ENCODE measurements at places on chromosomes 7 and 10.

- DNase-seq: no peak
These were observed 52.4 kb downstream of the CASD1 start for GRCh38 chr7:94561841-94562514.

- DNase-seq: no peak
These were observed 13.4 kb downstream of the CNTNAP2 start for GRCh38 chr7:146129997-146130396.

GRCh38 chr7:117666031-117666430 is 186.2 kb downstream of the CFTR start:
- DNase-seq: no peak

DNA sequence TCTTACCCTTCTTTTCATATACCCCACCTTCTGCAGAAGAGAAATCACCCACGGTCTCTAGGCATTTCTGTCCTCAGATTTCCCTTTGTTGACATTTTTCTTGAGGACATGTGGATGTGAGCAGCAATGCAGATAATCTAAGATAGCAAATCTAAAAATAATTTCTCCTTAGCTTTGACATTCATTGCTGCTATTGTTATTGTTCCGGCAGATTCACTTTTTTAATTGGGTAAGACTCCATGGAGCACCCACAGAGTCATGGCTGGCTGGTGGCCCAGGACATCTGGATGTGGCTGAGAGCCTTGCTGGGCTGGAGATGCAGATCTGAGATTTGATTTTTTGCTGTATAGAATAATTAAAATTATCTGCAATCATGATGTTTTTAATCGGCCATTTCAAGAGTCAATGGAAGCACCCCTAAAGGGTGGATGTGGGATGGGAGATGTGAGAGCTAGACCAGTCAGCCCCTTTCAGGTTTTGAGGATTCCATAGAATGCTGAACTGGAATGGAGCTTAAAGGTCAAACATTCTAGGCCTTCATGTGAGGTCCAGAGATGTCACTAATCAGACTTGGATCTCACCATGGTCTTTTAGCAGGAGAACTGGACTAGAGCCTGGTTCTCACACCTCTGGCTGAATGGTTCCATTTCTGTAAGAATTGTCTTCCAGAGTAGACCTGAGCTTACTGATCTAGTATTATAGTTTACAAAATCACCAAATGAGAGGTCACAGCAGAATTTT is 37.5 kb downstream of the TAS2R41 start:
- no peak for DNase-seq

DNA sequence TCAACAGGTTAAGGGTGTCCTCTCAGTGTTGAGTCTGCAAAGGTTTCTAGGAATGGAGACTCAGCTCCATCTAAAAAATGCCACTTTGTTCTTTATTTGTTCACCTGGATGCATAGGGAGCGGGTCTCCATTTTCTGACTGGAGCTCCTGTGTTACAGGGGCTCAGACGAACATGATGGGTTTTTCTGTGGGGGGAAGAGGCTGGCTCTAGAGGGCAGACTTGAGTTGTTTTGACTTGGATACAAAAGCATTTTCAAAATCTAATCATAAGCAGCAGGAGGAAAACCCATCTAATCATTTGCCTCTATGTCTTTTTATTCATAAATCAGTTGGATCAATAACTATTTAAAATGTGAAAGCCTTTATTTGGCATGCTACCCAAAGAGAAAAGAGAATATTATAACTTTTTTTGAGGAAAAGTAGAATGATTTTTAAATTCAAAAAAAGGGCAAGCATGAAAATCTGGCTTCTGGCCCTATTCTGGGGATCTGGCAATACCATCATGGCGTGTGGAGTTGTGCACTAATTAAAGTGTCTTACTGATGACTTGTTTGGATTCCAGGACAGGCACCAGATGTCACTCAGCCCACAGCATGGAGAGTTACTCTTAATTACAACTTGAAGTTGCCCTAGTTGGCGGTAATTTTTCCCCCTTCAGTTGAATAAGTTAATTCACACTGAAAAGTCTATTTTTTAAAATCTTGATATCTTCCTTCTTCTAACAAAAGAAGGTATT is 594.9 kb downstream of the REEP3 start:
- DNase-seq: no peak

DNA sequence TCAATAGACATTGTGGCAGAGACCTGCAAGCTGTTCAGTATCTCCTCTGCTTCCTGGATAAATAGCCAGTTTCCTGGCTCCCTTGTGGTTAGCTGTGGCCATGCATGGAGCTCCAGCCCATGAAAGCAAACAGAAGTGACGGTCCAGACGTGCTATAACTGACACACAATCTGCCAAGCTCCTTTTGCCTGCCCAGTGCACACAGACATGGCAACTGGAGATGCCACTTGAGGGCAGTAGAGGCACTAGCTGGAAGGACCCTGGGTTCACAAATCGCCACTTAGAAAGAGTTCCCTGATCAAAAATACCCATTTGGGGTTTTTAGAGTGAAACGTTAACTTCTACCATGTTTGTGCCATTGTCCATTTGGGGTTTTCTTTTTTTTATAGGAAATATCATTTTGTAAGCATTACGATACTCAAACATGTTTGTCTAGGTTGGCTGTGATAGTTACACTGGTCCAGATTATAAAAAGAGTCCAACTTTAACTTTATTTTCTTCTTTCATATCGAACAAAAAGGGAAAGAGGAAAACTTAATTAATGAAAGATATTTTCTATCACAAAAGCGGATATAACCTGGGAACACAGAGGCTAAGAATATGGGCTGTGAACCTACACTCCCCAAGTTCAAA is 31.3 kb downstream of the KIN start:
- no peak for DNase-seq

DNA sequence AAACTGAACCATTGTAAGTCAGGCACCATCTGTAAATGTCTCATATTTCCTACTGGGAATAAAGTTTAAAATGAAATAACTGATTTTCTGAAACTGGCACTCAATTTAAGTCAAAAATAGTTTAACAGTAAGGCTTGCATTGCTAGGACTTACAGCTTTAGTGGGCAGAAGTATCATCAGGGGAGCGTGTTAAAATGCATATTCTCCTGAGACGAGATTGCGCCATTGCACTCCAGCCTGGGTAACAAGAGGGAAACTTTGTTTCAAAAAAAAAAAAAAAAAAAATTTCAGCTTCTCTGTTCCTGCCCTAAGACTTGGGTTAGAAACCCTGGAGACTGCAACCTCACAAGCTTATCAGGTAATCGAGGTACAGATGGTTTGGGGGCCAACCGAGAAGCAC is 65.4 kb downstream of the UBE3C start:
- no peak for DNase-seq

GRCh38 chr10:3119796-3120459 is 52.6 kb downstream of the PFKP start:
- no peak for DNase-seq

- peak; percentile 8 for DNase-seq
These were observed at the start of gene INSYN2A for GRCh38 chr10:127196282-127197153. Gene INSYN2A (minus strand): TSS chr10:127196591. CDS start chr10:127176395, 20,196 bp downstream.

DNA sequence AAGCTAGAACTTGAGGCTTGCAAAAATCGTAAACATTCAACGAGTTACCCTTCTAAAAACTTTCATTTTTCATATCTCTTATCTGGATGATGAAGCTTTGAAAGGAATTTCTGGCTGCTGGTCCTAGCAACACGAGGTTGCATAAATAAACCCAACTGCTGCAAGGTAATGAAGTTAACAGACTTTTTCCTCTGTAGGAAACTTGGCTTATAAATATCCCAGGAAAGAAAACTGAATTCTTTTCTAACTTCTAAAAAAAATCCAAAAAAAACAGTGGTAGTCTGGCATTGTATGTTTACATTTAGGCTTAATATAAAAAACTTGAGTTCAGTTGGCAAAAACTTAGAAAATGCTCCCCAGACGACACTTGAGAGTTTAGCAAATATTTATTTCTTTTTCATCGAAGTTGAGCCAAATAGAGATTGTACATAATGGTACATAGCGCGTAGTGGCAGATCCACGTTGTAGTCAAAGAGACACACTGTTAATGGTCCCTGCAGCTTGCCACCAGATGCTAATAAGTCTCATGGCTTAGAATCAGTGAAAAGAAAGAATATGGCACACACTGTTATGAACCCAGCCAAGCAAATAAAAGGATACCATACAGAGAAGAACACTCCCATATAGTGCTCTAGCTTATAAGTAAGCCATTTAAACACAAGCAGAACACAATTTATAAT is 200.3 kb upstream of the PCLO start:
- no peak for DNase-seq

DNA sequence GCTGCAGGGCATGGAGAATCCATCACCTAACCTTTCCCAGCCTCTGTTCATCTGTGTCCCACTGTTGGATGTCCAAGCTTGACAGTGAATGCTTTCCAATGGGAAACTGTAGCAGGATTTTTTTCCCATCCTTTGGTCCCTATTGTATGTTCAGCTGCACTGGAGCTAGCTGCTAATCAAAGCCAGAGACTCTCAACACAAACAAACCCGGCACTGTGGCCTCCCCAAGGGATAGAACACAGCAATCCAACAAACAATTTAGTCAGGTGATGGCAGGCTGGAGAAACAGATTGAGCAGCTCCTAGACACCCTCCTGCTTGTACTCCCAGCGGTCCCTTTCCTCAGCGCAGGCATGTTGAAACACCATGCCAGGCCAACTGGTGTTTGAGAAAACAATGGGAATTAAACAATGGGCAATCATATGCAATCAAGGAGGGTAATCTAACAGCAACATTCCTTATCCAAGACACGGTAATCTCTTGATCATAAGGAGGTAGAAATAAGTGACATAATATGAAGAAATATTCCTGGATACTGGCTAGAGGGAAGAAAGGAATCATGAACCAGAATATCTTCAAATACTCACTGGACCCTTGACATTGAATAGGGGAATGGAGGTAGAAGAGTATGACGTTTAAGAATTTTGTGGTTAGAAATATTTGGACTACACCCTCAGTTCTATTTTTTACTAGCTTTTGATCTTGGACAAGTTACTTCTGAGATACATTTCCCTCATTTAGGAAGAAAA is 15.0 kb downstream of the PTN start:
- no peak for DNase-seq

- DNase-seq: peak; percentile 42
These were observed 9.5 kb upstream of the KAZALD1 start for GRCh38 chr10:101052285-101052684.

DNA sequence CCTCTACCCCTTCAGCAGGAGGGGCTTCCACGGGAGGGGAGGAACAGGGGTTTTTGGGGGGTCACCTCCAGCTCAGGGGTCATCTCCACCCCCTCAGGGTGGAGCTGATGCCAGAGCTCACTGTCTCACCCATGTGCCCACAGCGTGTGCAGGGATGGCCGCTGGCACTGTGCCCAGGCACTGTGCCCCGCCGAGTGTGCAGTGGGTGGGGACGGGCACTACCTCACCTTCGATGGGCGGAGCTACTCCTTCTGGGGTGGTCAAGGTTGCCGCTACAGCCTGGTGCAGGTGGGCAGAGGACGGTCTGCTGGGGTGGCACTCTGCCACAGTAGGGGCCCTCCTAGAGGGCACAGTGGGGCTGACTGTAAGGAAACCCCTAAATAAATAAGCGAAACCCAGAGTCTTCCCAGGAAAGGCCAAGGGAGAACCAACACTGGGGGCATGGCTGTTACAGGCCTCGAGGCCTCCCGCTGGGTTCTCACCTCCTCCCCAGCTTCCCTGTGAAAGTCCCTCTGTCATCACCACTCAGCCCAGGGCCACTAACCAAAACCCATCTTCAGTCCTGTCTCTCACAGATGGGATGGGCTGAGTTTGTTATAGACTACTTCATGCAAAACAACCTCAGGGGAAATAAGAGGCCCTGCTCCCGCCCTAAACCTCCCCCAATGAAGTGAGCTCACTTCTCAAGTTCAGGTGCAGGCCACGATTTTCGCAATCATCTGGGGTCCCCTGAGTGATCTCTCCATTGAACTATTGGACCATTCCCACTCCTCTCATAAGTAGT is 7.4 kb upstream of the ZNF467 start:
- DNase-seq: no peak

- DNase-seq: peak; percentile 54
These were observed 212.4 kb downstream of the CCSER2 start for GRCh38 chr10:84540617-84541288.

GRCh38 chr10:129766611-129767550 is 197.2 kb downstream of the EBF3 start:
- no peak for DNase-seq

DNA sequence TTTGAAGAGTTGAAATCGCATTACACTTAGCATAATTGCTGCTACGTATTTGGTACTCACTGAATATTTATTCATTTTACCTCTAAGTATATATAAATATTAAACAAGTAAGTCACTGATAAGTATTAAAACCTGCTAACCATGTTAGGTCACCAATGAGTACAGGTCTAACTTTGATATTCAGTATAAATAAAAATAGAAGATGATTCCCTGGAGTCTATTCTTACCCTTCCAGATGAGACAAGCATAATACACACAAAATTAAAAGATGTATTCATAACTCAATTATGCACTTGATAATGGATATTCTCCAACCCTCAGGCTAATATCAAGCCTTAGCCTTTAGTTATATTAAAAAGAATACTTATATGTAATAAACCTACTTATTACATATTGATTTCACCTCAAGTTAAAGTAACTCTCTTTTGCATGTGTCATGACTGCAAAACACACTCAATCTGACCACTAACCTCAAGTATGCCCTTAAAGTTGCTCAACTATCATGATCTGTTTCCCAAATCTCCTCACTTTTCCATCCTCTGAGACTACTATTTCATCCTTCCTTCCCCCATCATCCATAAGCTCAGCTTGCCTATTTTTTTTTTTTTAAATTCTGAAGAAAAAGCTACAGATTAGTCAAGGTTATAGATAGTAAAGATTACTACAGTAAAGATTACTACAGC is 46.8 kb downstream of the IPMK start:
- no peak for DNase-seq

GRCh38 chr10:3828404-3829155 is 43.6 kb upstream of the KLF6 start:
- DNase-seq: peak; percentile 52

DNA sequence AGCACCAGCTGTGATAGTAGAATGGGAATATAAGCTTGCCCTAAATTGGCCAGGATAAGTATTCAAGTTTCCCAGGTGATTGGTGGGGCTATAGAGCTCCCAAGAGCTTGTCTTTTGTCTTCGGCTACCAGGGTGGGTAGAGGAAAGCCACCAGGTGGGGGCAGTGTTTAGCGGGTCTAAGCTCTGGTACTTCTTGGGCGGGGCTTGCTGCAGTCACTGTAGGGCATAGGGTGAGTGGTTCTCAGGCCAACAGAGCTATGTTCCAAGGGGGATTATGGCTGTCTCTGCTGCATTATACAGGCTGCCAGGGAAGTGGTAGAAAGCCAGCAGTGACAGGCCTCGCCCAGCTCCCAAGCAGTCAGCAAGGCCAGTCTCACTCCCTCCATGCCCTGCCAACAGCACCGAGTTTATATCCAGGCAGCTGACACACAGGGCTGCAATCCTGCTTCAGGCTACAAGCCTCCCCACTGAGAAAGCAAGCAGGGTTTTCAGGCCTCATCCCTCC is 110.7 kb downstream of the ZNF467 start:
- no peak for DNase-seq

- DNase-seq: no peak
These were observed 15.9 kb downstream of the ZNF3 start for GRCh38 chr7:100065452-100066186.

DNA sequence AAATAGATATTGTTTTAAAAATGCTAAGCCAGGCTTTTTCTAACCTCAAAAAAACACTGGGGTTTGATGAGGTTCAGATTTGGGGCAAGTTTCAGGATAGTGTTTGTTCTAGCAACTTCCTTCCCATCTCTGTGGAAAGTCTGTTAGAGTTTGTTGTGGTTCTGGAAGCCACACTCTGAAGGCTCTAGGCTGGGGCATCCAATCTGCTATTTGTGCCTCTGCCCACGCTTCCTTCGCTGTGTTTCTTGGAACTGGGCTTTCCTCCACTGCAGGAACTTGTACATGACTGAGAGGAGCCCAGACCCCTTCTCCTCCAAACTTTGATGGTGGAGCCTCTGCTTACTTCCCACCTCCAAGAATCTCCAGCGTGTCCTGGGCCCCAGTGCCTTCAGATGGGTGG is 108.5 kb upstream of the SLC25A13 start:
- no peak for DNase-seq

Data from amniotic stem cell (primary cell).